ENCODE measurements at places on chromosomes 7 and 10.

GRCh38 chr7:120920034-120920433 is 30.5 kb upstream of the ING3 start:
- no peak for DNase-seq

GRCh38 chr10:132063432-132063831 is 2.3 kb upstream of the JAKMIP3 start:
- no peak for DNase-seq

GRCh38 chr10:30583778-30584415 is 45.7 kb downstream of the LYZL2 start:
- no peak for DNase-seq

GRCh38 chr7:1741751-1742554 is 71.9 kb downstream of the ELFN1 start:
- no peak for DNase-seq

- no peak for DNase-seq
Observed at GRCh38 chr7:108189733-108190388, 59.7 kb upstream of the LAMB4 start.

DNA sequence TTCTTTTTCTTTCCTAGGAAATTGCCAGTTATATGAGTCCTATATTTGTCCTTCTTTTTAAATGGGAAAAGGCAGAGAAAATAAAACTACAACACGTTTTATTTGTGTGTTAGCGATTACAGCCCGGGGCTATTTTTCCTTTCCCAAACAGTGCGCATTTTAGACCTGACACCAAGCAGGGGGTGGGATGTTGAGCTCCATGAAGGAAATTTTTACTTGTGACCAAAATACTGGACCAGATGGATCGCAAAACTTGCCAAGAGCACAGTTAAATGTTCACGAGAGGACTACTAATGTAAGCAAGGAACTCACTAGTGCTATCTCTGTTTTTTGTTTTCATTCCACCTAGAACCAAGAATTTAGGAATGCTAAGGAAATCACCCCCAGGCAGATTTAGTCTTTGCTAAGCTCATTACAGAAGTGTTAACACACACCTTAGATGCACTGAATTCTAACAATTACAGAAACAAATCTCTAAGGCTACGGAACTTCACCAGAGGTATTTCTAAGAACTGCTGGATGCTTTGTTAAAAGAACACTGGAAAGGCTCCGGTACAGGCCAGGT is 114.8 kb downstream of the JAZF1 start:
- no peak for DNase-seq

All from activated T-cell treated with anti-CD3 and anti-CD28 coated beads, Interleukin-2, amount 50 U/mL, for 1 hour (primary cell).